ENCODE measurements at places on chromosomes 16 and 17.

GRCh38 chr17:14372905-14373613 is 72.2 kb downstream of the HS3ST3B1 start:
- peak; percentile 55 for DNase-seq

DNA sequence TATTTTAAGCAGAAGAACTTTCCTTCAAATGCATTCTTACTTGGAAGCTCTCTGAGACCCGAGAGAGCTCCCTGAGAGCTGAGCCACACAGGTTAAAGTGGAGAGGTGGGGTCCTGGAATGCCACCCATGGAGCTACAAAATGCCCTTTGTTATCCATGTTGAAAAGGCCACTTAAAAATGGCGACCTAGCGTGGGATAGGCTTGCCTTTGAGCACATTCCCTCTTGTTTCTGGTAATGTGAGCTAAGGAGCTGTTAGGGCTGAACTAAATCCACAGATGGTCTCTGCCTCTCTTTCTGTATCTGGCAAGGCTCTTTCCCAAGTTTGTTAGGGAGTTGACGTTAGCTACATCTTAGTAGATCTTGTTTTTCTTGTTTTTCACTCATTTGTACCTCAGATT is 171.6 kb downstream of the SNX29 start:
- no peak for DNase-seq

DNA sequence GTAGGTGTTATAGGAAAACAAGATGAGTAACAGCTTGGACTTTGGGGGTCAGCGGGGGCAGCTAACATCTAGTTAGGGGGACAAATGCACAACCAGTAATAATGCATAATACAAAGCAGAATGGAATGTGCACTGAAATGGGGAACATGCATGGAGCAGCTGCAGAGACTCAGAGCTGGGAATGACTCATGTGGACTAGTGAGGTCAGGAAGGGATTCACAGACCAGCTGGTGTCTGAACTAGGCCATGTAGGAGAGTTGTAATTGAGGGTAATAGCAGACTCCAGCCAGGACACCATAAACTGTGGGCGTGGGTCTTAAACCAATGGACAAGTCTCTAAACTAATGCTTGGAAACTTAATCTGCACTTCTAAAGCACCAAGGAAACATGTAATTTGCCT is 176.8 kb upstream of the ASIC2 start:
- no peak for DNase-seq

GRCh38 chr17:30092886-30093285 is 23.7 kb upstream of the NSRP1 start:
- no peak for DNase-seq

GRCh38 chr17:329784-330420 is 22.7 kb downstream of the RPH3AL start:
- DNase-seq, result no peak

GRCh38 chr16:87150681-87151280 is 166.4 kb downstream of the C16orf95 start:
- no peak for DNase-seq

DNA sequence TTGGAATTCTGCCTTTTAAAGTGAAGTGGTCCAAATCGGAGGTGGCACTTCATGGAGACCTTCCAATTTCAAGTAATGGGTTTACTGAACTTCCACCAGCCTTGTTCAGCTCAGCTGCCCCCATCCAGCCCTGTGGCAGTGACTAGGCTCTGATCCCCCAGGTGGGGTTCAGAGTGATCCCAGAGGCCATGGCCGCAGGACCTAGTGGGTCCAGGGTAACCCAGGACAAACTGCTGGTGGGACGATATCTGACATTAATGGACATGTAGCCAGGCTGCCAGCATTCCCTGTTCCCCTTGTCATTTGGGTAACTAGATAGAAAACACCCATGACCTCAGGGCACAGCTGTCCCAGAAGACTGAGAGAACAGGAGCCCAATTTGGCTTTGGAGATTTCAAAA is 209.9 kb downstream of the GSG1L start:
- DNase-seq, result no peak

GRCh38 chr16:17605784-17606183 is 135.0 kb upstream of the XYLT1 start:
- no peak for DNase-seq

DNA sequence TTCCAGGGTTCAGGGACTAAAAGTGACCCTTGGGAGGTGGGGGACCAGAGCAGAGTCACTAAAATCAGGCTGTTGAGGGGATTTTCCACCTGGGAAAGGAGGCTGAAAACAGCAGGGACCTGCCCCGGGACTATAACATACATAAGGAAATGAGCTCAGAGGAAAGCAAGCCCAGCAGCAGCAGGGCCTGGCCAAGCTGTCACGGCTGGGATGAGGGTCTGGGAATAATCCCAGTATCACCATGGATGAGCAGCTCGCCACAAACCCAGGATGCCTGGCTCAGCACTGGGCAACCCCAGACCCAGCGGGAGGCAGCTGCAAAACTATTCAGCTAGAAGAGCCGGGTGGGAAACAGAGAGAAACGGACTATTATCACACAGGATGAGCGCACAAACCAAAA is 72.4 kb downstream of the RPH3AL start:
- no peak for DNase-seq

DNA sequence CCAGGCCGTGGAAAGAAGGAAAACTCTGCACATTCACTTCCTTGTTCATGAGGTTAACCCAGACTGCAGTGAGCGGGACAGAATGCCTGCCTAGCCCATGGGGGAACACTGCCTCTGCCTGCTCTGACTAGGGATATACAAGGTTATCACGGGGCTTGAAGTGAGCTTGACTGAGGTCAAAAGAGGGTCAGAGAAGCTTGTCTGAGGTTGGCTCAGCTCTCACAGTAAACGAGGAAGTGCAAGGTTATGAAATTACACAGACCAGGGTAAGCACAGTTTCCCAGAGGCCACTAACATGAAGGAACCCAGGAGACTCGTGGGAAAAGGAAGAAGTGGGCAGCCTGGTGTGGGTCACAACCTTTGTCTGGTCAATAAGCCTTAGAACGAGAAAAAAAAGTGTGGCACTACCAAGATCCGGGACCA is 28.7 kb downstream of the HIC1 start:
- DNase-seq, result no peak

DNA sequence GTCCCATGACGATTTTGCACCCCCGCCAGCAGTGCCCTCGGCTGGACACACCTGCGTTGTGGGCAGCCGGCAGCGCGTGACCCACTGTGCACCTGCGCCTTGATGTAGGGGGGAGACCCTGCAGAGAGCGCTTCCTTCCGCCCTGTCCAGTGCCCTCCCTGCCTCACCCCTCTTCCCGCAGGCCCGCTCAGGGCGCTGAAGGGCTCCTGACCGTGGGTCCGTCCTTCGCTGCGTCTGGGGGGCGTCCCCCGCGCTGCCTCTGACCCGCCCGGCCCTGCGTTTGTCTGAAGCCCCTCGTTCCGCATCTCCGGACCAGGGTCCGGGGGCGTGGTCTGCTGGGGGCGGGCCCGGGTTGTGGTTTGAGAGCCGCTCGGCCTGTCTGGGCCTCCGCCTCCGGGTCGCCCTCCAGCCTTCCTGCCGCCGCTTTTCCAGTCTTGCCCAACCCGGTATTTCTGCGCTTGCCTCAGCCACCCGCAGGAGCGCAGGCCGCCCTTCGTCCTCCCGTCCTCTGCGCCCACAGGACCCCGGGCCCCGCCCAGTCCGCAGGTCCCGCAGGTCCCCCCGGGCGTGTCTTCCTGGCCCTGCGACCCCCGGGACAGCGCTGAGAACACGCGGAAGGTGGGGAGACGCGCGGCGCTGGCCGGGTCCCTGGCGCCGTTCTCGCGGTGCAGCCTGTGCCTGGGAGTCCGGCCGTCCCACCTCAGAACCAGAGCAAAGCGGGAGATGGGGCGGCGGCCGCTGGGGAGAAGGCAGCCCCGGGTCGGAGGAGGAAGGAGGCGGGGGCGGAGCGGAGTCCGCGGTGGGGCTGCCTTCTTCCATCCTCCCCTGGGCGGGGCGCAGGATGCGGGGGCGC is 4.0 kb upstream of the IL17C start:
- DNase-seq, result no peak

GRCh38 chr17:46039592-46040186 is 40.6 kb downstream of the STH start:
- no peak for DNase-seq

- DNase-seq, result no peak
Observed at GRCh38 chr17:6021011-6021400, 49.2 kb upstream of the WSCD1 start.

GRCh38 chr16:20859699-20860098 is 40.5 kb downstream of the DCUN1D3 start:
- no peak for DNase-seq

DNA sequence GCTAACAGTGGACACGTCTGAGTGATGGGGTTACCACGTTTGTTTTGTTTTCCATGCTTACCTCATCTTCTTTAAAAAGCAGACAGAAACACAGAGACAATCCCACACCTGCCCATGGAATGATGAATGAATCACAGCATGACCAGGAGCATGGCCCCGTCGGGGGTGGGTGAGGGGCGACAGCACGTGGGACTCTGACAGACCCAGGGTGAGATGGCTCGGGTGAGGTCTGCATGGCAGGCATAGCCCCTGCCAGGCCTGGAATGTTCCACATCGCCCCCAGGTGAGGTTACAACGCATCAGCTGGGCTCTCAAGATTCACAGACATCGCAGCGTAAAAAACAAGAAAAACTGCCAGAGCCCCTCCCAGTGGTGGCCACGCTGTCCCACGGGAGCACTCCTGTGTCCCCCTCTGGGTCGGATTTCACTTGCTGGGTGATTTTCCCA is 18.1 kb downstream of the SLC7A5 start:
- DNase-seq, result no peak

GRCh38 chr17:8820311-8821010 is 21.3 kb upstream of the MFSD6L start:
- DNase-seq, result no peak

DNA sequence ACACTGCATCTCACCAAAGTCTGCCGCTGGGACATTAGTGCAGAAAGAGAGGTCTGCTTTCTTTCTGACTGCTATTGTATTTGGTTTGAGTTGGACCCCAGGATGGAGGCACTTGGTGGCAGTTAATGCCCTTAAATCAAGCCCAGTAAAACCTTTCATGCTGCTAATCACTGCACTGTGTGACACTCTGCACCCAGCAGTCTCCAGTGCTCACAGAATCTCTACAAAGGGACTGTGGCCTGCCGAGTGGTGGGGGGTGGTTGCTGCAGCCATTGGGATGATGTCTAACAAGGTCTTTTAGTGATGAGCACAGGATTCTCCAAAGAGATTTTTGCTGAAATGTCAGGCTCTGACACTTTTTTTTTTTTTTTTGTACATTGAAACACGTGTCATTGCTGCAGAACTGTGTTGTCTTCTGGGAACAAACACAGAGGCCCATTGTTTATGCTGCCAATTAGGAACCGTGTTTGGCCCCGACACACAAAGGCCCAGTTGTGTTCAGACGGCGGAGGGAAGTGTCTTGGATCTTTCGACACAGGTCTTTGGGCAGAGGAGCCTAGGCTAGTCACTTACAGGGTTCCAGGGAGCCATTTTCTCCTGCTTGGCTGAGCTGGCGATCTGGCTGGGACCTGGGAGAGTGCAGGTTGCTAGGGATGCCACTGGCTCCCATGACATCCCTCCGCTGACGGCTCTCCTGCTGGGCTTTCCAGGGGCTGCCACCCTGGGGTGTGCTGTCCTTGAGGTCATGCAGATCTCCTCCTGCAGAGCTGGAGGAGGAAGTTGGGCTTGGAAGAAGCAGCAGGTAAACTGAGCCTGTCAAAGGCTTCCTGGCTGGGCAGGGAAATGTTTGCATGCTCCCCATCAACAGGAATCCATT is 16.2 kb upstream of the TNRC6C start:
- DNase-seq, result no peak

GRCh38 chr16:12087901-12088421 is 111.4 kb downstream of the SNX29 start:
- DNase-seq, result no peak

DNA sequence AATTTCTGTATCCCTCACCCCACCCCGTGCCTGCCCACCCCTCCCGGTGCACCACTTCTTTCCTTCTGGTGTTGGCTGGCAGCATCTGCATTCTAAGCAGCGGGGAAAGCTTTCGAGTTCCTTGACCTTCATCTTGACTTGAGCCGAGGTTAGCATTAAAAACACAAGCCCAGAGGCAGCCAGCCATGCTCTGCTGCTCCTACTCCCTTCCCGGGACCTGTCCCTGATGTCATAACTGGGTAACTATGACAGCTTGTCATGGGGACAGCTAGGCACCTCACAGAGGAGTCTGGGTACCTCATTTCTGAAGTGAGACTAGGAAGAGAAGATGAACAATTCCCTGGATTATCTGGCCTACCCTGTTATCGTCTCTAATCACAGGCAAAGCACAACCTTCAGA is at the start of gene CFAP97D1:
CFAP97D1 (plus strand) TSS at position 301 of the 400 bp plus-strand sequence; CDS start at position 329, 28 bp downstream.
- DNase-seq, result no peak

- no peak for DNase-seq
Observed at GRCh38 chr16:56716761-56717160, 13.2 kb upstream of the NUP93 start.

- no peak for DNase-seq
Observed at GRCh38 chr16:51579652-51580360, 428.7 kb upstream of the SALL1 start.

GRCh38 chr17:56322991-56323390 is 169.7 kb downstream of the ANKFN1 start:
- no peak for DNase-seq

GRCh38 chr17:67679721-67680120 is 38.0 kb upstream of the NOL11 start:
- no peak for DNase-seq

DNA sequence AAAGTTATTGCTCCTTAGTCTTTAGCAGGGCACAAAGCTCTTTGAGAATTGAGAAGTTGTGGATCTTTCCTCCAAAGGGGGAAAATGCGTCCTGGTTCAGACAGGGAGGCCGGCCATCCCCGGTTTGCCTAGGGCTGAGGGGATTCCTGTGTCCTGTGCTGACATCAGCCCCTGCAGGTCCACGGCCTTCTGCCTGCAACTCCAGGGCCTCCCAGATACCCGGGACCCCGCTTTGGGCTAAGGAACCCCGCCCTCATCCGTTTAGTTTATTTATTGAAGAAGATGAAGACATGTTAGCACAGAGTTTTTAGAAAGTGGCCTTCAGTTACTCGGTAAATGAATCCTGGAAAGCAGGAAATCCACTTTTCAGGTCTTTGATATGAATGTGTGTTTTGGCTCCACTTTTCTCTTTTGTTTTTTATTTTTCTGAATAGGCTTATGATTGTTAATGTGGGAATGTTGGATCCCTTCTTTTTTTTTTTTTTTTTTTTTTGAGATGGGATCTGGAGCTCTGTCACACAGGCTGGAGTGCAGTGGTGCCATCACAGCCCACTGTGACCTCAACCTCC is 65.6 kb downstream of the CRISPLD2 start:
- DNase-seq, result no peak

DNA sequence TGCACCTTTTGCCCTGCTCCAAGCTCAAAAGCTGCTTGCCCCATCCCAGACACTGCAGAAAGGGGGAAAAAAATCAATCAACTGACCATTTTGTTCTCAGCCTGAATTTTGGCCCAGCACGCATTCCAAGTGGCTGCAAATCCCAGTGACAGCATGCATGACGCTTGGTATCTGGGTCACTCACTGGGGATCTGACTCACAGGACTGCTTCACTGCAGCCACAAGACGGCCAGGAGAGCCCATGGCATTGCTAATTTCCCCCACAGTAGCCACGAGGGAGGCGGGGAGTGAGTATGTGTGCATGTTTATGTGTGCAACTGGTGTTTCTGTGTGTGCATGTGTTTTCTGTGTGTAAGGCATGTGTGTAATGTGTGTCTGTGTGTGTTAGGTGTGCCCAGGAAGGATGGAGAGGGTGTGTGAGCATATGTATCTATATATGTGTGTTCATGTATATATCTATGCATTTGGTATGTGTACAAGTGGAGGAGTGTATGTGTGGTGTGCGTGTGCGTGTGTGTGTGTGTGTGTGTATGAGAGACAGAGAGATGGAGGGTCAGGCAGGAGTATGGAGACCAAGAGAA is 33.8 kb downstream of the SDK2 start:
- DNase-seq, result no peak

- DNase-seq, result no peak
Observed at GRCh38 chr17:45274033-45274432, 12.1 kb upstream of the SPATA32 start.
